ENCODE measurements at places on chromosomes 3 and 15.
A peak's percentile ranks its signal among the peaks of the same experiment; 100 is the strongest.

- no peak for DNase-seq
Observed at GRCh38 chr3:51799879-51800749, 21.1 kb upstream of the IQCF6 start.

- no peak for DNase-seq
Observed at GRCh38 chr3:121126033-121126706, 218.2 kb downstream of the STXBP5L start.

DNA sequence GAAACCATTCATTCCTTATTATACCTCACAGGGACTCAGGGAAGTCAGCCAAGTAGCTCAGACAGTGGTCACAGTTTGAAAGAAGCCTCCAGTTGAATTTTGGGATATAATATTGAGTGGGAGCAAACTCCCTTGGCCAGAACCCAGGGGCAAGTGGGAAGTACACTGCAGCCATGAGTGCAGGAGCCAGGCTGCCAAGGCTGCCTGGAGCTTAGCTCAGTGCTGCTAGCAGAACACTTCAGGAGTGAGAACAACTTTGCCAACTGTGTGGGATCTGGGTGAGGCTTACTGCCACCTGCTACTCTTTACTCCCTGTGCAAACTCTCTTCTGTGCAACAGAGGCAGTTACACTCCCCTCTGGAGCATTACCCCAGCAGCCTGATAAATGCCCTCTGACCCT, 4.6 kb downstream of the OR5K3 start:
- no peak for DNase-seq

GRCh38 chr3:108293858-108294257, 2.5 kb upstream of the HHLA2 start:
- DNase-seq, result no peak

DNA sequence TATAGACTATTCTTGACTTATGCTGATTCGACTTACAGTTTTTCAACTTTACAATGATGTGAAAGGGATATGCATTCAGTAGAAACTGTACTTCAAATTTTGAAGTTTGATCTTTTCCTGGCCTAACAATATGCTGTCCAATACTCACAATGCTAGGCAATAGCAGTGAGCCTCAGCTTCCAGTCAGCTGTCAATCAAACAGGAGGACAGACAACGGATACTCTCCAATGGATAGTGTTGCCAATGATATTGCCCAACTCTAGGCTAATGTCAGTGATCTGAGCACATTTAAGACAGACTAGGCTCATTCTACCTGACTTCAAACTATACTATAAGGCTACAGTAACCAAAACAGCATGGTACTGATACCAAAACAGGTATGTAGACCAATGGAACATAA, 55.0 kb upstream of the ZNF280D start:
- DNase-seq, result no peak

DNA sequence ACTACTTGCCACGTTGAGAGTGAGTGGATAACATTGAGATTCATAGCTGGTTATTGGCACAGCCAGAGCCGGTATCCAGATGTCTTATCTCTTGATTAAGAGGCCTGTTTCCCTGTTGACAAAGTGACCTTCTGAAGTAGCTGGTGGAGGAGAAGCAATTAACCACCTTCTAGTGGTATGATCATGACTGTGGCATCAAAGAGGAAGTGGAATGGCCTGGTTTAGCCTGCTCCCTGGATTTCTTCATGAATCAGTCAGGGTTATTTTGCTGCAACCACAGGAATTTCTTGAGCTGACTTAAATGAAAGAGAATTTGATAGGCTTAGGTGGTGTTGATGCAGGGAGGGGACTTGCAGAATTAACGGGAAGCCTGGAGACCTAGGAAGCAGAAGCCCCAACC, 398.3 kb downstream of the MFSD1 start:
- no peak for DNase-seq

GRCh38 chr3:153269730-153270129, 107.7 kb downstream of the RAP2B start:
- DNase-seq, result no peak

DNA sequence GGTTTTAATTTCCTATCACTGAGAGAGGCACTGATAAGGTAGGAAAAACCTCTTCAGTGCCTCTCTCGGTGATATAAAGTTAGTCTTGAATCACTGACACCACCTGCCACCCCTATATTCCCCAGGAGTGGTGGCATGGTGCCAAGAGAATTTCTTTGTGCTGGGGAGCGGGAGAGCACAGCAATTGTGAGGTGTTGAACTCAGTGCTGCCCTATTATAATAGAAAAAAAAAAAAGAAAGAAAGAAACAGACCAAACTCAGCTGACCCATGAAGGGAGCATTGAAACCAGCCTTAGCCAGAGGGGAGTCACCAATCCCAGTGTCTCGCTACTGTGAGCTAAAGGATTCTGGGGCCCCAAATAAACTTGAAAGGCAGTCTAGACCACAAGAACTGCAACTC, 201.4 kb upstream of the STT3B start:
- DNase-seq, result no peak

GRCh38 chr15:95175914-95176658, 944.7 kb downstream of the MCTP2 start:
- DNase-seq, result no peak

GRCh38 chr3:135556174-135556573, 409.4 kb upstream of the PPP2R3A start:
- DNase-seq, result no peak

DNA sequence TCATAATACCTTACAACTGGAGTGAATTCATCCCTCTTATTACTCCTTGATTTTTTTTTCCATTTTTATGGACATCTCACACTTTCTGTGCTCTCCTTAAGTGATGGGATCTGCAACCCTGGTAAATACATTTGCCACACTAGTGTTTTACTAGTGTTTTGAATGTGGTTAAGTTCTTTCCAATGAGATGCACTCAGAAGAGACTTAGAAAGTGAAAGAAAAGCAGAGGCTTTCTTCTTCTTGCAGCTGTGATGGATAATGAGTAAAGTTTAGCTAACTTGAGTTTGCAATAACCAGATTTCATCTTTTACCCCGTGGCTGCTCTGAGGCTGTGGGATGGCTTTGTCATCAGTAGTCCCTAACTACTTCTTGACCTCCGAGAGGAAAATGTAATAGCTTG, 1248.4 kb downstream of the NSUN3 start:
- no peak for DNase-seq

DNA sequence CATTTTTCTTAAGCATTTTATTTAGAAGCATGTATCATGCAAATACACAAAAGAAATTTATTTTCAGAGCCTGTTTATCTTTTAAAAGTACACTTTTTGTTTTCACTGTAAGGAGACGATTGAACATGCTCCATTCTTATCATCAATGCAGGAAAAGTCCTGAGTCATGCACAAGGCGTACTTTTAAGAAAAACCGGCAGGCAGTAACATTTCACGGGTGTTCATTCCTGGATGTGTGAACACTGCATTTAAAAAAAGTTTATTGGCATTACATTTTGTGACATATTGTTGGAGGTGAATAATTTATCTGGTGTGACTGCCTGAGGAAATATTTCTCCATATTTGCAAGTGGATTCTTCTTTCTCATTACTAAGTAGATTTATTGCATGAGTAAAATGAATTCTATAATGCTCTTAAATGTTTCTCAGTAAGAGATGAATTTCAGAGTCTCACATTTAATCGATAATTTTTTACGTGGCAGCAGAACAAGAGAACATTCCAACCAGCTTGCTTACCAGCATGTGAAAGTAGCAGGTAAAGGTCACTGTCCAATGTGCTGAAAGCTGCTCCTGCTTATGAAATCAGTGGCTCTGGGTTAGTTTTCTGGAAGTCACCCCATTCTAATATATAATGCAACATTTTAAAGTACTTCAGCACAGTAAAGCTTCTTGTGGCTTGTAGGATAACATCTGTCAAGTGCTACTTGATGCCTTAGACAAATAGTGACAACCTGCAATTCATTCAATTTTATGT, 87.0 kb downstream of the SV2B start:
- DNase-seq, result no peak

DNA sequence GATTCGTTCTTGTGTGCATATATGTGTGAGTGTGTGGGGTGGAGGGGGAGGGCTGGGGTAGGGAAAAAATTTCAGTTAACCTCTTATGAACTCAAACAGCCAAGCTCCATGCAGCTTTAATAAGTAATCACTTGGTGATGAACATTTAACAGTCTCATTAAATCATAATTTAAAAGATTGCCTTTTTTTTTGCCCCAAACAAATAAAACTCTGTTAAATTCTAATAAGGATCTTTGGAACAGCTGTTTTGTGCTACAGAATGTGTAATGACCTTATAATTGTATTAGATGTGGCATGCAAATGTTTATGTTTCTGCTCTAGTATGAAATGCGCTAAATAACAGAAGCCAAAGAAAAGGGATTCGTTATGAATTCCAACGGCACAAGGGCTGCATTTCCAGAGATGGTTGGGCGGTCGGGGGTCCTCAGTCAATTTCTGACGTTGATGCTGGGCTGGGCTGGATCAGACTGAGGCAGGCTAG, 80.0 kb upstream of the RORA start:
- DNase-seq, result no peak

- DNase-seq, result no peak
Observed at GRCh38 chr3:156675830-156676767, 1.7 kb downstream of the TIPARP start.

- no peak for DNase-seq
Observed at GRCh38 chr3:154953538-154953937, 126.6 kb upstream of the MME start.

DNA sequence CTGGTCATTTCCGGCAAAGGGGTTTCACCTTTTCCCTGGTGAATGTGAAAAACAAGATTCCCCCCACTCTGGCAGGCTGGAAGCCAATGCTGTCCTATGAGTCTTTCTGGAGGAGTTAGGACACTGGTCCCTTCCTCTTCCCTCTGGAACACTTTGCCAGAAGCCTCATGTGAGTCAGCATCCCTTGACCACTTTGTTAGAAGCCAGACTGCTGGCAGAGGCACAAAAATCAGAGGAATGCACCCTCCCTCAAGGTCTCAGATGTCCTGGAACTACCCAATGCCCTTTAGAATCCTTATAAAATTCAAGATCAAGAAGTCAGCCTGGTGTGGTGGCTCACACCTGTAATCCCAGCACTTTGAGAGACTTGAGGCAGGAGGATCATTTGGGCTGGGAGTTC, 26.6 kb downstream of the ITGB5 start:
- DNase-seq, result no peak

- no peak for DNase-seq
Observed at GRCh38 chr3:52088445-52089367, 32.3 kb upstream of the DUSP7 start.

GRCh38 chr15:30933293-30933692, 29.6 kb downstream of the FAN1 start:
- DNase-seq, result no peak

DNA sequence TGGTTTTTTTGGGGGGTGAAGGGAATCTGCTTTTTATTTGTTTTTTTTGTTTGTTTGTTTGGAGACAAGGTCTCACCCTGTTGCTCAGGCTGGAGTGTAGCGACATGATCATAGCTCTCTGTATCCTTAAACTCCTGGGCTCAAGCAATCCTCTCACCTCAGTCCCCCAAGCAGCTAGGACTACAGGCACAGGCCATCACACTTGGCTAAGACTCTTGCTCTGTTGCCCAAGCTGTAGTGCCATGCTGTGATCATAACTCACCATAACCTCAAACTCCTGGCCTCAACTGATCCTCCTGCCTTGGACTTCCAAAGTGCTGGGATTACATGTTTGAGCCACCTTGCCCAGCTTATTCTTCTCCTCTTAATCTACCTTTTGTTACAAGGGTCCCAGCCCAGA, 31.8 kb downstream of the GPR176 start:
- no peak for DNase-seq

DNA sequence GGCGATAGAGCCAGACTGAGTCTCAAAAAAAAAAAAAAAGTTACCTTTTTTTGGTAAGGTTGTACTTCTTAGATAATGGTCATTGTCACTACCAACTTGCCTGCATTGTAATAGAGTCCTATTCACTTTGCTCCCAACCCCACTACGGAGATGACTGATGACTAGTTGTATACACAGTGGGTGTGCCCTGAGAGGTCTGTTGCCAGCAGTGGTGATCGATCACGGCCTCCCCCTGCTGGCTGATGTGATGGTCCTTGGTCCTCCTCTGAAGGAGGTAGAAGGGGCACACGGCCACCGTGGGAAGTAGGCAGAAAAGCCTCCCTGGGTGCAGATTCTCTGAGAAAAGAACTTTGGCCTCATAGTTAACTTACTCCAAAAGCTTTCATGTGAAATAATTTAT, 10.7 kb downstream of the GCNT3 start:
- peak; percentile 33 for DNase-seq

DNA sequence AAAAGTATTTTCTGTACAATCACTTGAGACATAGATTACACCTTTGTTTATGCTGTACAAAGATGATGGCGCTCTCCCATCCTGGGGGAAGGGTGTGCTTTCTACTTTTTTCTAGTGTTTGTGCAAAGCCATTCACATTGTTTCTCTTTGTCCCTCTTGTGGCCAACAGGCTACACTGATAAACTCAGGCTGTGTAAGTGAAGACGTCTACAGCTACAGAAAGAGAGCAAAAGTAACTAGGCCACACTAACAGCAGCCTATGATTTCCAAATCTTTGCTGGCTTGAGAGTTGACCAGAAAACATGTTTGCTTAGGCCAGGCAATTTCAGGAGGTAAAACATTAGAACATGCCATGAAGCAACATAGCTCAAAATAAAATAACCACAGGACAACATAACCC, 75.1 kb downstream of the FOXB1 start:
- no peak for DNase-seq

- no peak for DNase-seq
Observed at GRCh38 chr3:195119461-195120266, 151.3 kb downstream of the XXYLT1 start.

DNA sequence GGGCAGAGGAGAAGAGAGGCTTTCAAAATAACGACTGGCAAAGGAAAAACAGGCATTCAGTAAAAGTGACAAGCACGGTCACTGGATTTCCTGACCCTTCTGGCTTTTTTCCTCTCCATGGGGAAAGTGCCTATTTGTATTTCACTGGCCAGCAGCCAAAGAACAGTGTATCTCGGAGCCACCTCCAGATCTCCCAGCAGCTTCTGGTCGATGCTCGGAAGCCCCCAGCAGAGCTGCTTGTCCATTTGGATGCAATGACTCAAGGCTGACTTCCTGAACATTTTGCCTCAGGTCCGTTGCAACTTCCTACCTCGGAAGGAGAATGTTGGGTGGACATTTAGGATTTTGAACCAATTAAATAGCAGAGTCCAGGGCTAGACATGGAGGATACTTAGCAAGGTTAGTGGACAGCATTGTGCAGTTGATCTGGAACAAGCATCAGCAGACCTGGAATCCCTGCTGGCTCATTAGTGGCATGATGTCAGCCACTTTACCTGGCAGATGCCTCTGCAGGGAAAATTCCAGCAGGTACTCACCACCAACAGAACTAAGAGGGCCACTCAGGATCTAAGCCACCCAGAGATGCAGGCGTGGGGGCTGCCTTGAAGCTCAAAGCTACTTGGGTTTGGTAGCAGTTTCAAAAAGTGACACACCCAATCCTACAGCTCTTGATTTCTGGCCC, 1.1 kb downstream of the FAM107A start:
- no peak for DNase-seq

- no peak for DNase-seq
Observed at GRCh38 chr3:144818973-144819372, 847.4 kb downstream of the DIPK2A start.

- no peak for DNase-seq
Observed at GRCh38 chr3:15714448-15714847, 83.3 kb downstream of the ANKRD28 start.

- DNase-seq, result no peak
Observed at GRCh38 chr3:183490653-183491052, 62.2 kb upstream of the MCF2L2 start.

- DNase-seq, result no peak
Observed at GRCh38 chr3:128369881-128370642, 96.6 kb downstream of the DNAJB8 start.

- DNase-seq, result no peak
Observed at GRCh38 chr3:9852528-9852927, 8.7 kb upstream of the RPUSD3 start.

- no peak for DNase-seq
Observed at GRCh38 chr3:83321891-83322290, 1560.4 kb upstream of the GBE1 start.
